Activated CD4-positive, alpha-beta T cell treated with anti-CD3 and anti-CD28 coated beads, Interleukin-2, amount 50 U/mL, for 48 hours (primary cell): ENCODE measurements at places on chromosomes 1 and 21.

- DNase-seq = no peak
These were observed 262.1 kb upstream of the LRRC7 start for GRCh38 chr1:69305621-69306020.

DNA sequence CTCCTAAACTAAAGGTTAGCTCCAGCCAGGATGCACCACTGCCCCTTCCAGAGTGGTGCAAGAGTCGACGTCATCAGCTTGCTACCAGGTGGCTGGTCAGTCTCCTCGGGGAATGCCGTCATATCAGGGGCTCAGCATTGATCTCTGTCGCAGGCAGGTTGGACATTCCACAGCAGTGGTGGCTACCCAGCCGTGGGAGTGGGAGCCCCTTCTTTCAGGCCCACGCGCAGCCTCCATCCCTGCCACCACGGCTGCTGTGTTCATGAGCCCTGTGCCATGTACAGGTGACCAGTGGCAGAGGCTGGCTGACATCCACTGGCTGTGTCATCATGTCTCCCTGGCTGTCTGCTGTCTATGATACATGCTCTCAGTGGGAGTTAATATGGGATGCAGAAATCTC lies 25.5 kb downstream of the IL10RB start:
- no peak for DNase-seq

DNA sequence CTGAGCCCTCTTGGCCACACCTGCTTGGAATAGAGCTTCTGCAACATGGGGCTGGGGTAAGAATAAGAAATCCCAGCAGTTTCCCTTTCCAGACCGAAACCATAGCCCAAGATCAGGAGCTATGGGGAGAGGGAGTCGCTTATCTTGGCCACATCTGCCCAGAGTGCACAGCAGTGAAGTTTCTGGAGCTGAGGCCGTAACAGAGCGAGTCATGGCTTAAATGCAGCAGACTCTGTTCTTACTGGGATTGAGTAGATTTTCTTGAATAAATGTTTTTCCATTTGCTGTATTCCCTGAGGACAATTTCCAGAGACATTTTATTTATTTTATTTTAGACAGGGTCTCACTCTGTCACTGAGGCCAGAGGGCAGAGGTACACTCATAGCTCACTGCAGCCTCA lies 33.5 kb downstream of the CFAP57 start:
- no peak for DNase-seq

- DNase-seq = no peak
These were observed 535.1 kb downstream of the DPYD start for GRCh38 chr1:97385536-97386277.

- no peak for DNase-seq
These were observed 80.5 kb upstream of the ETV3 start for GRCh38 chr1:157218671-157219070.

DNA sequence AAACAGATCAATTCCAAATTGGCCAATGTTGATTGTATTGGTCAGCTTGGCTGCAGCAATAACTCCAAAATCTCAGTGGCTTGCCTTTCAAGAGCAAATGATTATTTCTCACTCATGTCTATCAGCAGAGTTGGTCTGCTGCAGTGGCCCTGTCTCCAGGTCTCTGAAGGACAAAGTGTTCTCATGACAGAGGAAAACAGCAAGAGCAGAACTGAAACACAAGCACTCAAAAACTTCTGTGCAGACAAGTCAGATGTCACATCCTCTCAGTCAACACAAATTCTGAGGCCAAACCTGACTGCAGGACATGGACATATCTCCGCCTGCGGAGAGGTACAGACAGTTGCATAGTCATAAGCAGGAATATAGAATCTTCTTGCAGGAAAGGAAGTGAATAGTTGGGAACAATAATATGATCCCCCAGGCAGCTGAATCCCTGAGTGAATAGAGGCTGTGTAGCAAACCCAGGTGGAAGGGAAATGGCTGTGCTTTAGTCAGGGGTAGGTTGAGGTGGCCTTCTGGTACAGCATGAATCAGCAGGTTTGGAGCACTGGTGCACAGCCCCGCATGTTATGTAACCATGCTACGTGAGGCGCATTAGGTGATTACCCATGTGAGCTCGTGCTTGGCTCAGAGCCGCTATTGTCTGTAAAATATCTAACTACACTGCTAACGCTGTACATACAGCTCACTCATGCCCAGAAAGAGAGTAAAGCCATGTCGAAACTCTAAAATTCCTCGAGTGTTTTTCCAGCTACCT lies 17.1 kb upstream of the UBE2U start:
- DNase-seq = no peak

DNA sequence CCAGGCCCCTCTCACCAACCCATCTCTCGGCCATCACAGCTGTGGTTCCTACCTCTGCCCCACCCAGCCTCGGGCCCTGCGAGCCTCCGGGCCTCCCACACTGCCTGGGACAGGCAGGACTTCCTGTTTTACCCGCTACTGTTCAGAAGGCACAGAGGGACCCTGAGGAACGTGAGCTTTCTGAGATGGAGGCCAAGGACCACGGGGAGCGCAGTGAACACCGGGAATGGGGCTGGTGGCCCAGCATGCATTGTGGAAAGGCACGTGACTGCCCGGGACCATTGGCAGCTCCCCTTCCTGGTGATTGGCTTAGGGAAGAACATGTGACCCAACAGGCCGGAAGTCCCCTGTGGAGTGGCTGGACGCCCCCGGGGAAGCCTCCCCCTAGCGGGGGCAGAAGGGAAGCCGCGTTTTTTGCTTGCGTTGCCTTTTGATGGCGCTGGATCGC lies 7.0 kb downstream of the S100B start:
- no peak for DNase-seq

DNA sequence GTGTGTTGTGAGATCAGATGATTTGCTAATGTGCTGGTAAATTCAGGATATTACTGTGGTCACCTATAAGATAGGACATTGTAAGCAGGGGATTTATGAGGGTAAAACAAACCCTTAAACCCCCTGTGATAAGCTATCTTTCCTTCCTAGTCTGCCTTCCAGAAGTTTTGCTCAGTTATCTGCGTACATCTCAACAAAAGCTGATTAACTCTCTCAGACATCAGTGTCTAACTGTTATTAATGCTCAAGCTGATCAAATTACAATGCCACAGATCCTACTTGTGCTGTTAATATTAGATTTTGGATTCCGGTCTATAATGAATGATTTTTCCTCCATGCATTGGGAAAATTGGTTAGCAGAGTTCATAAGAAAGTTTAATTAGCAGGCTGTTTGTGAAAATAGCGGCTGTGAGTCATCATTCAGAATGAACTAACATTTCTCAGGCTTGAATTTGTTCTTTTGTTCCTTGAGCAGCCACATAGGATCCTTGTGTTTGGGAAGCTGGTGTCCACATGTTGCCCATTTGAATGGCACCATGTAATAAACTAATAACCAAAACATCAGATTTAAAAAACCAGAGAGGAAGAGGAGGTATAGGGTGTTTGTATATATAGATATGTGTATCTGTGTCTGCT lies 48.7 kb downstream of the ELAVL4 start:
- no peak for DNase-seq
